Stimulated activated CD4-positive, alpha-beta T cell treated with anti-CD3 and anti-CD28 coated beads, Interleukin-15, amount 100 ng/mL, for 1 hour (primary cell): ENCODE measurements at places on chromosomes 6 and 20.

- no peak for DNase-seq
Observed at GRCh38 chr6:121437851-121438651, 2.6 kb downstream of the GJA1 start.

DNA sequence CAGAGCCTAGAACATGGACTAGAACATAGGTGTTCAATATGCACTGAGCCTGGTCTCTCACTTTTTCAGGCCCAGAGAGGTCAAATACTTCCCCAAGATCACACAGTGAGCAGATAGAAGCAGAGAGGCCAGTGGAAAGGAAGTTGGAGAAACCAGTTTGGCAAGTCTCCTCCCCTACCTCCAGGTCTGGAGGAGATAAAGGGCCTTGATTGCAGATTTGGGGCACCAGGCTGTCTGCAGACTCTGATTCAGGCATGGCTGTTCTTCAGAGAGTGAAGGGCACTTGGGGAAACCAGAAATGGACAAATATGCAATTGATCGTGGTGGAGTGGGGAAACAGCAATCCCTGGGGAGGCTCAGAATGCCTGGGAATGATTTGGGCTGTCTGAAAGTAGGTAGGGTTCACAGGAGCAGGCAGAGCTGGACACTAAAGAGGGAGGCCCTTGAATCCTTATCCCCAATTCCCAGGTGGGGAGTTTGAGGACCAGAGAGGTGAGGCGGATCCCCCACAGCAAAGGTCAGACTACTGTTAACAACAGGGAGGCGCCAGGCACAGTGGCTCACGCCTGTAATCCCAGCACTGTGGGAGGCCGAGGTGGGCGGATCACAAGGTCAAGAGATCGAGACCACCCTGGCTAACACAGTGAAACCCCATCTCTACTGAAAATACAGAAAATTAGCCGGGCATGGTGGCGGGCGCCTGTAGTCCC lies 2.3 kb downstream of the PEDS1 start:
- DNase-seq: no peak

- no peak for DNase-seq
Observed at GRCh38 chr6:10687582-10687981, 6.8 kb downstream of the C6orf52 start.

- DNase-seq: no peak
Observed at GRCh38 chr6:143528164-143528811, 16.8 kb upstream of the FUCA2 start.

GRCh38 chr6:8352335-8352965 lies 82.9 kb downstream of the SLC35B3 start:
- DNase-seq: no peak

DNA sequence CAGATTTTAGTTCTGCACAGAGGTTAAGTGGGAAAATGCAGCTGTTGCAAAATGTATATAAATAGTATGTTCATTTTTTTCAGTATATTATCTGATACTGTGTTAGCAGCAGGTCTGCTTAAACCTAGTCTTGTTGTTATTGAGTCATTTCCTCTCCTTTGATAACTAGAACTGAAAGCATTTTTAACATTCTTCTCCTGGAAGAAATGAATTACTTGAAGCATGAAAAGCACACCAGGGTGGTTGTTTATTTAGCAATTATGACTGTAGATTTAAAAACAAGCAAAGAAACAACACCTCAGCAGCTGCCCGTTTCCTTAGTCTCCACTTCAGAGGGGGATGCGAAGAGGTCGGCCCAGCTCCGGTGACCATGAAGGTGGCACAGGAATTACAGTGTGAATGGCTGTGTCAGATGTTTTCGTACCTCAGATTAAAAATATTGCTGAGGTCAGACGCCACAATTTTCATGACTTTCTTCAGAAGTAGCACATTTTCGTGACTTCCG lies 53.5 kb downstream of the GOPC start:
- no peak for DNase-seq

DNA sequence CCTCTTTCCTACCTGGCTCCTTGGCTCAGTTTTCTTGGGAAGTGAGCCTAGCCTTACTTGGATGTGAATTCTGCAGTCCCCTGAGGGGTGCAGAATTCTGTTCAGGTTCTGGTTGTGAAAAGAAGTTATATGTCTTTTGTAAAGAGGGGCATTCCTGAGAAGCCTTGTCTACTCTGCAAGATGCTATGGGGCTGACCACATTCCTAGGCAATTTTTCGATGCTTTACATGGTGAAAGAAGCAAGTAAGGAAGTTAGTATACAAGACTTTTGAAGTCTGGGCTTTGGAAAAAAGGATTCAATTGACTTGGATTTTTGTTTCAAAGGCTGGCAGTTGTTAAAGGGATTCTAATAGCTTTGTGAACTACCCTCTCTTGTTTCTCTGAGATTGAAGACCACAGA lies 167.9 kb upstream of the STMND1 start:
- no peak for DNase-seq

- DNase-seq: no peak
Observed at GRCh38 chr20:51616060-51616459, 73.5 kb upstream of the NFATC2 start.

DNA sequence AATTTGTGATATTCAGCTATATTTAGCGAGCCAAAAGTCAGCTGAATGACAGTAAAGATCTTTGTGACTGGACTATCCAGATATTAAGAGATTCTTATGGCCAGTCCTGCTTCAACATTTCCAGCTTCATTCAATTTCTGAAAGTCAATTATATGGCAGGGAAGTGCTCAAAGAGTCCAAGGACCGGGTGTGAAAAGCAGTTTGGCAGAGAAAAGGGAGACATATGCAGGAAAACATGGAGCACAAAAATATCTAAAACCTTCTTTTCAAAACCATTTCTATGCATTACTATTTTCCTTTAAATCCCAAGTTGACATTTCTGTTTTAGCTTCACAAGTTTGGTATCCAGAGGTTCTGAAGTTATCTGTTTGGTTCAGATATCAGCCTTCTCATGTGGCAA lies 5.0 kb downstream of the MPC1 start:
- no peak for DNase-seq

GRCh38 chr6:14095437-14095836 lies 22.1 kb upstream of the CD83 start:
- DNase-seq: no peak

DNA sequence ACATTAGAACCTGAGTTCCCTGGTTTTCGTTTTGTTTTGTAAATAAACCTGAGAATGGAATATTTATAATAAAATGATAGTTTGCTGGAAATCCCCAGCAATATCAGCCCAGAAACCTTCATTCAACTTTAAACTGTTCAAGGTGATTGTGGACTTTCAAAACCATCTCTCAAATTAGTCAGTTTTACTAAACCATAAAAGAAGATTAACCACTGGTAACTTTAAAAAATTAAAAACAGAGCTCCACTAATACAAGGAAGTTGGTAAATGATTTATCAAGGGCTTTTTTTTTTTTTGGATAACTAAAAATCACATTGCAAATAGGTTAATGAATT lies 10.0 kb downstream of the MBOAT1 start:
- DNase-seq: no peak

DNA sequence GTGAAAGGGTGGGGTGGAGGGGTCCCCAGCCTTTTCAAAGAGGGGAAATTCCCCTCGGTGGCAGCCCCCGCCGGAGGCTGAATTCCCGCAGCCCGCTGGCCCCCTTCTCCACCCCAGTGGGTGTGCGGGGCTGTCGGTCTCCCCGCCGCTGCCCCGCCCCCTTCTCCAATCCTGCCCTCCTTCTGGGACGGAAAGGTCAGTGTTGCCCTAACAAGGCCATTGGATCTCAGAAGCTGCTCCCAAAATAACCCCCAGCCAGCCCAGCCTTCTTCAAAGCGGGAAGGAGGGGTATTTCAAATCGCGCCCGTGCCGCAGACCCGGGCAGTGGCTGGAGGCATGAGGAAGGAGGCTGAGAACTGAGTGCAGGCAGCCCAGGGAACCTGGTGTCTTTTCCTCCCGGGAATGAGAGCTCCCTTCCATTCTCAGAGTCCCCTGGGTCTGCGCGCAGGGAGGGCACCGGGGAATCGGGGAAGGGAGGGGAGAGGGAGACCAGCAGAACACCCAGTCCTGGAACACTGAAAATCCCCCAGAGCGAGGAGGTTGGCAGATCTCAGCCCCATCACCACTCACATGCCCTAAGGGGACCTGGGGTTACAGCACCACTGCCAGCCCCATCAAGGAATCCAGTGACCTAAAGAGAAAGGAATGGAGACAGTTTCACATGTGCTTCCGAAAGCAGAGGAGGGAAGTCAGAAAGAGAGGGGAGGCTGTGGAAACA lies at the start of gene JPH2:
JPH2 (minus strand) TSS at position 135 of the 718 bp plus-strand sequence. CDS start 483 bp downstream, outside the sequence.
- no peak for DNase-seq

DNA sequence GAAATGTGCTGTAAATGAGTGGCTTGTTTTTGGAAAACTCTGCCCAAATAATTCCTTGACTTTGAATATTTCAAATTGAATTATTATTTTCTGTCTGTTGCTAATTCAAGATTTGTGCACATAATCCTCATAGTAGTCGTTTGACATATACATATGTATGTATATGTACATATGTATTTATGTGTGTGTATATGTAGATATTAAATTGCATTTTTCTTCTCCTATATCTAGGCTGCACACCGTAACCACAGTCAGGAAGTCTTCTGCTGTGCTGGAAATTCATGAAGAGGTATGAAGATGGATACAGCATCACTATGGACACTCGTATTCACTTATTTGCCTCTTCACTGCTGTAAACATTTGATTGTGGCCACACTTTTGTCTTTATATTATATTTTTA lies 29.6 kb downstream of the OPN5 start:
- DNase-seq: no peak

DNA sequence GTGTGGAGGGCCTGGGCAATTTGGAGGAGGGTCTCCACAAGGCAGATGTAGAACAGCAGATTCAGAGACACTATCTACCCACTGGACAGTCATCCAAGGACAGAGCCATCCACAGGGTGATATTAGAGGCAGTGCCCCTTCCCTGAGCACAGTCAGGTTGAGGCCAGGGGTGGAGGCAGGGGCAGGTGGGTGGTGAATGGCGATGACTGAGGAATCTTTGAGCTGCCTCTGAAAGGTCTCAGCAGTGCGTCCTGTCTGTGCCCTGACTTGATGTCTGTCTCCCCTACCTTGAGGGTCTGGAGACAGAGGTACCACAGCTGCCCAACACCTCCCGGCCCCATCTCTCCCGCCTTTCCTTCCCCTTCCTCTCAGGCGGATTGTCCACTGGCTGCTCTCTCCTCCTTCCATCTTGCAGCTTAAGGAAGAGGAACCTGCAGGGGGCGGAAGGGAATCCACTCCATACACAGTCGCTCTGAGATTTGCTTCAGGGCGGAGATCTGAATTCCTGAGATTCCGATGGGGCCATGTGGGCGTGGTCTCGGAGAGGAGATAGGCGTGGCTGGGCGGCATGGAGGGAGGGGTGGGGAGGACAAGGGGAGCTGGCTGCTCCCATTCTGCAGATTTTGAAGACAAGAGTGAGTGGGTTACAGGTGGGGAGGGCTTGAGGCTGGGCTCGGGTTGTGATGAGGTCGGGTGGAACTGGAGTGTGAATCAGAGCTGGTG lies 1.7 kb downstream of the MUCL3 start:
- DNase-seq: no peak

- no peak for DNase-seq
Observed at GRCh38 chr6:89430201-89430962, 2.6 kb upstream of the ANKRD6 start.

DNA sequence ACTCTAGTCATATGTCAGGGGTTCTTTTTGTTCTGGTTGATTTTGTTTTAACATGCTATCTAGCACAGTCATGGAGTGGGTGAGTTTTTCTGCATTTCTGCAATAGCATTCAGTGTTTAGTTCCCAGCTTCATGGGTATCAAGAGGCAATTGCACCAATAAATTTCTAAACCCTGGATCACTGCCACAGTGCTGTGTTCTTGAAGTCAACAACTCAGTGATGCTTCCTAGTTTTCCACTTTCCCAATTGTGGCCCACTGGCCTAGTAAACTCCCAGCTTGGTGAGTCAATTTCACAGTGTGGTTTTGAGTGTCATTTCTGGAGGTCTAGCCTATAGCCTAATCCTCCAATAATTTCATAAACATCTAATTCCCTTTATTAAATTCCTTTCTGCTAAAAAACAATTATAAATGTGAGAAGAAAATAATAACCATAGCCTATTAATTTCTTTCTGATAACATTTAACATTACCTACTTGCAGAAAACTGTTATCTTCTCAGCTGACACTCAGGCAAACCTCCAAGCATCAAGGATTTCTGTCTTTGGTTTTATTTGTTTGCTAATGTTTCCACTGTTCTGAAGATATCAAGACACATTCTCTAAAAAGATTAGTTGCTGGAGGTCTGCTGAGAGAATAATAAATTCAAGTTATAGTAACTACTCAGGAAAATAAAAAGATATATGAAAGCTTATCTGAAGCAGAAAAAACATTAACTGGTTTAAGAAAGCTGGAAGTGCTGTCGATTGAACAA lies 89.9 kb downstream of the PDE7B start:
- no peak for DNase-seq

GRCh38 chr6:149221774-149222070 lies 95.8 kb upstream of the TAB2 start:
- no peak for DNase-seq

DNA sequence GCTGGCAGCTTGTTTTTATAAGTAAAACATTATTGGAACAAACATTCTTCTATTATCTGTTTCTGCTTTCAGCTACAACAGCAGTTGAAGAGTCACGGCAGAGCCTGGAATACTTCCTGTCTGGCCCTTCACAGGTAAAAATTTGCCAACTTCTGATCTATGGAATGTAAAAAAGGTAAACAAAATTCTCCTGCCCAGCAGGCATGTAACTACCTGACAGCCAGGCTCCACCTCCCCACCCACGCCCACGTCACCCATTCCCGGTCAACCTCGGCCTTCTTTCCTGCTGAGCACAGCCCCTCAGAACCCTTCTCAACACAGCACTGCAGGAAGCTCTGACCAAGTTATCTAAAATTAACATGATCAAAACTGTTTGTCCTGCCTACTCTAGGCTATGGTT lies 166.0 kb downstream of the DLL1 start:
- no peak for DNase-seq

DNA sequence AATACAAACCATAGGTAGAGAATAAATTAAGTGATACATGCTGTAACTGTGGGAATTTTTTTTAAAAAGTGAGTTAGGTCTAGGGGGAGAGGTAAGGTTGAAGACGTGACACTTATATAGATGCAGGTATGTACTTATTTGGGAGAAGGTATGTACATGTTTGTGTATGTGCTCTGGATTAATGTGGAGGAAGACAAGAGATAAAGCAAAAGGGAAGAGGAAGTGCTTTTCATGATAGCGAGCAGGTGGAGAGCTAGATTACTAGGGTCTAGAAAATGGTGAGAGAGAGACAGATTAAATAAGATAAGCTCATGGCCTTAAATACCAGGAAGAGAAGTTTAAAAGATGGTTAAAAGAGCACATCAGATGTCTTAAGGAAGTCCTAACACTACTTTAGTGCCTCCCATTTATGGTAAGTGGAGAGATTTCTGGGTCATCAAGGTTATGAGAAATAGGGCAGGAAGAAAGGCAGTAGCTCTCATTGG lies 92.5 kb downstream of the MAN1A1 start:
- DNase-seq: no peak

DNA sequence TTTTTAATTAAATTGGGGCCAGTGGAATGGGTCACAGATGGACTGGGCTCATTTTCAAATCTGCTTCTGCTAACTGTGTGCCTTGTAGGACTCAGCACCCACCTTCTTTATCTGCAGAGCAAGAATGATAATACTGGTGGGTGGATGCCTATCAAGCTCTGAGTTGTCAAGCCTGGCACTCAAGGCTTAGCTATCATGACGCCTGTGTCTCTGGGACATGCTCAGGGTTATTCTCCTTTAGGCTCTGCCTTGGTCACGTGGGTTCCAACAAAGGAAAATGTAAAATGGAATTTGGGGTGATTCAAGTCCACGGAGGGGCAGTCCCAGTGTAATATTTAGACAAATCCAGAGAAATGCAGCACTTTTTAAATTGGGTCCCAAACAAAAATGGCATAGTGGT lies 202.3 kb downstream of the TSHZ2 start:
- no peak for DNase-seq
